ENCODE measurements at places on chromosomes 1 and 21.

- no peak for DNase-seq
Measured at GRCh38 chr21:17352996-17353655, 159.7 kb upstream of the CXADR start.

DNA sequence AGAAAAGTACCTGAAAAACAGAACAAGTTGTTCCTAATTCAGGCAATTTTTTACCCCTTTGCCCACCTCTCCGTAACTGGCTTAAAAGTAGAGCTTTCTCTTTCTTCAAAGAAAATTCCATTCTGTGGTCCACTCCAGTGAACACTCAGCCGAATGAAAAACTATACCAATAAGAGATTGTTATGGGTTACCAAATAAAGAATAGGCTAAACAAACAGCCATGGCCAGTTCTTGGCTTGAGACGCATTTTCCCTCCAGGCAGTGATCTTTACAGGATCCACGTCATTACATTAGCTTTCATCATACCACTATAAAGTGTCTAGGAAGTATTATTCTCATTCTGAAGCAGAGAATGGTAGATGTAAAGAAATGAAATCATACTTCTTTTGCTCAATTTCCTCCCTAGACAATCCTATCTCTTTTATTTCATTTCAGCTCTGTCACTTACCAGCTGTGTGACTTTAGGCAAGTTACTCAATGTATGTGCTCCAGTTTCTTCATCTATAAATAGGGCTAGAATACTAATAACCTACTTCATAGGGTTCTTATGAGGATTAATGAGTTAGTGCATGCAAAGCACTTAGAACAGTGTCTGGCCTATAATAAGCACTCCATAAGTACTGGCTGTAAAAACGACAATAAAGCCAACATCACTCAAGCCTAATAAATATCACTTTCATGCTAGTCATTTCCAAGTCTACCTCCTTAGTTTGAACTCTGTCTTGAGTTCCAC, 26.5 kb upstream of the TRIM45 start:
- DNase-seq, result no peak

DNA sequence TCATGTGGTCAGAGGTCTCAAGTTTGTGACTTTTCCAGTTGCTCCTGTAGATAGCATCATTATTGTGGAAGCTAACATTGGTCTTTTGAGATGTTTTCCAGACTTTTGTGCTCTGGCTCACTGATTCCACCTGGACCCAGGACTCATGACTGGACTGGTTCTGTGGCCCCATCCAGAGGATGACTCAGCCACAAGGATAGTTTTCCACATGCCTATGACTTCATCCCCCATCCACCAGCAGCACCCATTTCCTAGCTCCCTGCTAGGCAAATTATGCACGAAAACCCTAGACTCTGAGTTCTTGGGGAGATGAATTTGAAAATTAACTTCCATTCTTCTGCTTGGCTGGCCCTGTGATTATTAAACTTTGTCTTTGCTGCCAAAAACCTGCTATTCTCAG, 949.3 kb downstream of the MRPL39 start:
- no peak for DNase-seq

DNA sequence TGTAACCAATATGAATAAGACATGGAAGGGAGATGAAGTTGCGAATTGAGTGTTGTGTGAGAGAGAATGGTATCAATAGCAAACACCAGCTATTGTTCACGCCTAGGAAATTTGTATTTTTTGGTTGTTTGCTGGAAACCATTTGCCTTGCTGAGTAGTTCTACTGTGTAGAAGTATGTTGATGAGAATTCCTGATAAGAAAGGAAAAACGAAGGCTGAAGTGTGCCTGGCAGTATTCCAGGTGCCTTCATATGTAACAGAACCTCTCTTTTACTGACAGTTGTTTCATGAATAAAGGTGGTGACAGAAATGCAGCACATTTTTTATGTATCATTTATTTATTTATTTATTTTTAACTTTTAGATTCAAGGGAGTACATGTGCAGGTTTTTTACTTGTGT, 79.5 kb downstream of the SDCCAG8 start:
- DNase-seq, result no peak

DNA sequence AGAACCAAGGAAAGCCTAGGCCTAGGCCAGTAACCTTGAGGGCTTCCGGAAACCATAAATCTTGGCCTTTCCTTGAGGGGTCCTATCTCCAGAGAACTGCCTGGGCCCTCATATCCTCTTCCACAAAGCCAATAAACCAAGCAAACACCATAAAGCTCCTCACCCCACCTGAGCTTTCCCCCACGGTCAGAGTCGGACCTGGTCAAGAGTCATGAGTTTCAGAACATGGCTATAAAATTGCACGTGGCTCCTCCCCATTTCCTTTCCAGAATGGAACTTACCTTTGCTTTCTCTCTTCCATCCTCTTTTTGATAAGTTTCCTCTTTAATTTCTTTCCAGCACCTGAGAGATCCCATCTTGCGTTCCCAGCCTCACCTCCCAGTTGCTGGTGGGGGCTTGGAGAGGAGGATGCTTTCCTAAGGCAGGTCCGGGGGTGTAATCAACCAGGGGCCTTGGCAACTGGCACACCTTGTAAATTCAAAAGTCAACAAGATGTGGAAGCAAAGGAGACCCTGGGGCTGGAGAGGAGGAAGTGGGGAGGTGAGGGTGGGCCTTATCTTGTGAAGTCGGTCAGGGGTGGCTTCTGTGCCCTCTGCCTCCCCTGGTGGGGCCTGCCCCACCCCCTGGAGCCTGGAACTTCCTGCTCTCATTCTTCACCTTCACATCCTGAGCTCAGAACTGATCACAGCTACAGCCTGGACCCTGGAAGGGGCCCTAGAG, 259.9 kb downstream of the FOXD2 start:
- DNase-seq, result no peak

DNA sequence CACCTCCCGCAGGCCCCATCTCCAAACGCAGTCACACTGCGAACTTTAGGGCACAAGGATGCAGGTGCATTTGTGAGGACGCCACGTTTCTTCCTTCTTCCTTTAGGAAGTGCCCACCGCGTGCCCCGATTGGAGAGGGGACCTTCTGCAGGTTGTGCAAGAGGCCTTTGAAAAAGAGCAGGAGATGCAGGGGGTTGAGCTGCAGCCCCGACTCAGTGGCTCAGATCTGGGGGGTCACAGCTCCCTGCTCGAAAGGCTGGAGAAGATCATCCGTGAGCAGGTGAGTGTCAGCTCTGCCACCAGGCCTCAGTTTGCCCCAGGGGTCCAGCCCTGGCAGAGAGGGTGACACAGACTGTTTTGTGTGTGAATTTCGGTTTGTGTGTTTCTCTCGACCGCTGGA, 31.2 kb upstream of the DIP2A start:
- no peak for DNase-seq

DNA sequence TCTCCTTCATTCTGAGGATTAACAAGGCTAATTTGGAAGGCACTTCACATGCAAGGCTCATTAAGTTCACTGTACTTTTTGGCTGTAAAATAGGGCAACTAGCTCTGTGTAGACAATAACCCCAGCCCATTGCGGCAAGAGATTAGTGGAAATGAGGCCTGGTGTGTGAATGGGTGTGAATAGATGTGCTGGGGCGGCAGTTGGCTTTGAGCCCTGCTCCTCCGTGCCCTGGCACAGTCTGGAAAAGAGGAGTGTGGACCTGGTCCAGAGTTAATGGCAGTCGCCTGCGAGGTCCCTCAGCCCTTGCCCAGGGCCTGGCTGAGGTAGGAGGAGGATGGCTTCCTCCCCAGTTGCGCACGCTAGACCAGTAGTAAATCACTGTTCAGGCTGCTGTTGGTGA, 4.8 kb downstream of the KISS1 start:
- DNase-seq, result no peak

DNA sequence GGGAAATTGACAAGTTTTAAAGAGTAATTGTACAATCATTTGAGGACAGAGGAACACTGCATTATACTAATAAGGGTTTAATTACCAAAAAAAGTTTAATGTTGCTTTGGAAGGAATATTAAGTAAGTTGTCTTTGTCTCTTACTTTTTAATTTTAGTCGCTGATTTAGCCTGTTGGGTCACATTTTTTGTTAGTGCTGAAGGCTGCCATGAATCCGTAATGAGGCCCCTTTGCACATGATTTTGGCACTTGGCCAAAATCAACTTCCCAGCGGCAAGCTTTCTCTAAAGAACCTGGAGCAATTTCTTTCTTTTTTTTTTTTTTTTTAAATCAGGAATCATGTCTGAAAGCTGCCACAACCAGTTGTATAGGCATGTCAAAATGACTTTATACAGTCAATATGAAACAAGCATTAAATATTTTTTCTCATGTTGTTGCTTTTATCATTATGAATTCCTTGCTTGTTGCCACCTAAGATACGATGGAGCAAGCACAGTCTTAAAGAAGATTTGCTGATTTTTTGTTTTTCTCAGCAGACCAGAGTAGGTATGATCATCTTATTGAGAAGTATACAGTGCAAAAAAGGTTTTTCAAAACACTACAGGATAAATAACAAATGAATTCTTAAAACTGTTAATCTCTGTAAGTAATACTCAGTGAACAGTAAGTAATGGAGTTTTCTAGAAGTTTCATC, 690.4 kb downstream of the USP25 start:
- no peak for DNase-seq

GRCh38 chr1:198082576-198082975, 74.2 kb upstream of the NEK7 start:
- DNase-seq, result no peak
